ENCODE measurements at places on chromosomes 5 and 9.

GRCh38 chr9:10661376-10661775 lies 48.6 kb upstream of the PTPRD start:
- no peak for DNase-seq

GRCh38 chr5:154406231-154406630 lies 39.6 kb upstream of the SAP30L start:
- no peak for DNase-seq

DNA sequence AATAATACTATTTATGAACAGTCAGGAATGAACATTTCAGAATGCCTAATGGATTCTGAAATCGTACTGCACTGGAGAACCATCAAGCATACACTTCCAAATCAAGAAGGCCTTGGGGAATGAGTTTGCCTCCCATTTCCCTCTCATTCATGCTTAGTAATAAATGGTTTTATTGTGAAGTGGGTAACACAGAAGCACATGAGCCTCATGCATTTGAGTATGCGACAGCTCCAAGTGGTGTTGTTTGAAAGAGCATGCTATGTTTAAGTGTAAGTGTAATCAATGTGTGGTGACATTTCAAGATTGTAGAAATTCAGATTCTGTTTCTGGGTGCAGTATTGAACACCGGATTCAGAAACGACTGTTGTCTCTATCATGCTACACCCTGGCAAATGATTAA lies 60.0 kb downstream of the SGCD start:
- no peak for DNase-seq

DNA sequence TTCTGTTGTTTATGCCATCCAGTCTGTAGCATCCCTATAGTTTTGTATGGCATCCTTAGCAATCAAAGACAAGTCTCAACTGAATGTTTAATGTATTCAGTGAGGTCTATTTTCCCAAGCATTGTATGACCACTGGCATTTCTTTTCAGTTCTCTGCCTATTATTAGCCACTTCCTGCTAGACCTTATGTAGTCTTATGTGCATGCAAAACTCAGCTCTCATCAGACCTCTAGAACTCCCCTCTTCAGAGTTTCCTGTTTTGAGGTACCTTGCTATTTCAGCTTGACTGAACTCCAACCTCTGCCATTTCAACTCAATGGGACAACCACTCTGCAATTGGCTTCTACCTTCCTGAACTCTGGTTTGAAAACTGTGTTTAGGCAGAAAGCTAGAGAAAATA lies 113.2 kb downstream of the SLC25A46 start:
- no peak for DNase-seq

- no peak for DNase-seq
Measured at GRCh38 chr9:87515588-87516221, 18.0 kb downstream of the DAPK1 start.

GRCh38 chr5:90562341-90562740 lies 3.7 kb downstream of the ADGRV1 start:
- no peak for DNase-seq

DNA sequence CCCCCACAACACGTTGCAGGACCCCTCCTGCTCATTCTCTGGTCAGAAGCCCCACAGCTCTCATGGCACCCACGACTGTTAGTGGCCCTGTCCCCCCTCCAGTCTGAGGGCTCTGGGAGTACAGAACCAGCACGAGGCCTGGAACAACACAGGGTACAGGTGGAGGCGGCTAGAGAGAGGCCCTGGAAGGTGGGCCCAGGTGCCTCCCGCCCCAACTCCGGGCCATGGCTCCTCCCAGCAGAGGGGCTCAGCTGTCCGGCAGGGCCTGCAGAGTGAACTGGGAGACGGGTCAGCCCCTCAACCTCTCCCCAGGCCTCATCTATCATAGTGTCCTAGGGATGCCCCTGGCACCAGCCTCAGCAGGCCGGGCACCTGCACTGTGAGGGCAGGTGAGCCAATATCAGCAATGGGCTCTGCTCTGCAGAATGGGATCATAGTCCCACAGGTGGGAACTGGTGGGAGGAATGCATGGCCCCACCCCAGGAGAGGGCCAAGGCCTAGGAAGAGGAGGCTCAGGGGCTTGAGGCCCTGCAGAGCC lies 58.6 kb downstream of the BARX1 start:
- DNase-seq, result no peak

DNA sequence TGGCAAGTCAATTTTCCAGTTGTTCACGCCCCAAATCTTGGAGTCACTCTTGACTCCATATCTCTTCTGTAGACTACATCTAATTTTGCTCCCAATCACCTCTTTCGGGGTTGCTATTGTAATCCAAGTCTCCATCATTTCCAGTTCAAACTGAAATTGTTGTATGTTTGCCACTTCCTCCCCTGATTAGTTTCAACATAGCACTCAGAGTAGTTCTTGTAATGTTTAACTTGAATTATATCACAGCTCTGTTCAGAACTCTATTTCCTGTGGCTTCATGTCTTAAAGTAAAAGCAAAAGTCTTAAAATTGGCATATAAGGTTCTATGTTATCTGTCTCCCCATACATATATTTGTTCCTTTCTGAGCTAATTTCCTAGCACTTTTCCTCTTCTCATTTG lies 348.5 kb upstream of the RIOK2 start:
- DNase-seq, result no peak

GRCh38 chr5:96236831-96237230 lies 196.2 kb downstream of the PCSK1 start:
- no peak for DNase-seq

GRCh38 chr5:103461243-103461642 lies 101.3 kb downstream of the NUDT12 start:
- no peak for DNase-seq

DNA sequence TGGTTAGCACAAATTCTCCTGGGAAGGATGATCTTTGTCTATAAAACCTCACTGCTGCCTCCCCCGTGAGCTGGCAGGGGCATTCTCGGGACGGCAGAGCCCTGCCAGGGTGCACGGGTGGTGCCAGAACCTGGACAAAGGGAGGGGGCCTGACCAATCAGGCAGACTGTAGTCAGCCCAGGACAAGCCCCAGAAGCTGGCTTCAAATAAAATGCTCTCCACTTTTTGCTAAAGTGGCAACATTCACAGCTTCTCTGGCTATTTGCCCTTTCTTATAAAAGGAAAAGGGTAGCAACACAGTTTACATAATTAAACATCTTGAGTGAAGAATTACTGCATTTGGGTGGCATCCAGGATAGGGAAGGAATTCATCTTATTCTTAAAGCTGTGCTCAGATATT lies 14.4 kb downstream of the IL9 start:
- DNase-seq, result no peak

- DNase-seq, result no peak
Measured at GRCh38 chr9:76692458-76693129, 71.6 kb upstream of the PCA3 start.

- DNase-seq, result no peak
Measured at GRCh38 chr5:60961685-60962084, 16.7 kb downstream of the NDUFAF2 start.

- DNase-seq, result no peak
Measured at GRCh38 chr9:18739641-18740318, 265.8 kb downstream of the ADAMTSL1 start.

DNA sequence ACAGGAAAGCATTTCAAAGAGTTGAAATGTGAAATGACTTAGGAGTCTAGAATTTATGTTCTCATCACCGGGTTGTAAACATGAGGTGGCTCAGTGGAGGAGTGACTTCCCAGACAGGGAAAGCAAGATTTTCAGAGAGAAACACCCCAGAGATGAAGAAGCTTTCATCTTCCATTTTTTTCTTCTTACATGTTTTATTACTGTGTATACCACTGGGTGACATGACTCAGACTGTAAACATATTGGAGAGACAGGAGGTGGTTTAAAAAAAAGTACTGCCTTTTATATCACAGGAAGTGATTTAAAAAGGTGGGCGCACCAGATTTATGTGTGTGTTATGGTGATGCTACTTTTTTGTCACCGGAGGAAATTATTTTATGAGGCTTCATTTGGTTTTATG lies 209.1 kb upstream of the TUT7 start:
- DNase-seq, result no peak

DNA sequence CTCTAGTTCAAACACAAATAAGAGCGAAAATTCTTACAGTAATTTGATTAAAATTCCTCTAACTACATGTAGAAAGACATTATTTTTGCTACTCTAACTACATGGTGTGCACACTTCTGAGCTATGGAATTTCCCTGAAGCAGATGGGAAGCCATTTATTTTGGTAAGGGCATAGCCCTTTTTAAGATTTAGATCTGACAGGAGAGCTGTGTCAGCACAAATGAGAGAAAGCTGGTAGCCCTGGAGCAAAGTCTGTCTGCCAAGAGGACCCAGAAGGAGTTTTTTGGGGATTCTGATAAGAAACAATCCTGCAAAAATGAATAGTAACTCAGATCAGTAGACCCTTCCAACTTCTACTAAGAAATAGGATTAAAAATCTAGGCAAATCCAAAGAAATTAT lies 595.9 kb upstream of the MEF2C start:
- no peak for DNase-seq

GRCh38 chr5:119966028-119966427 lies 336.7 kb downstream of the FAM170A start:
- DNase-seq, result no peak

- peak; percentile 54 for DNase-seq
Measured at GRCh38 chr9:35962126-35962906, 4.4 kb upstream of the OR2S2 start.

DNA sequence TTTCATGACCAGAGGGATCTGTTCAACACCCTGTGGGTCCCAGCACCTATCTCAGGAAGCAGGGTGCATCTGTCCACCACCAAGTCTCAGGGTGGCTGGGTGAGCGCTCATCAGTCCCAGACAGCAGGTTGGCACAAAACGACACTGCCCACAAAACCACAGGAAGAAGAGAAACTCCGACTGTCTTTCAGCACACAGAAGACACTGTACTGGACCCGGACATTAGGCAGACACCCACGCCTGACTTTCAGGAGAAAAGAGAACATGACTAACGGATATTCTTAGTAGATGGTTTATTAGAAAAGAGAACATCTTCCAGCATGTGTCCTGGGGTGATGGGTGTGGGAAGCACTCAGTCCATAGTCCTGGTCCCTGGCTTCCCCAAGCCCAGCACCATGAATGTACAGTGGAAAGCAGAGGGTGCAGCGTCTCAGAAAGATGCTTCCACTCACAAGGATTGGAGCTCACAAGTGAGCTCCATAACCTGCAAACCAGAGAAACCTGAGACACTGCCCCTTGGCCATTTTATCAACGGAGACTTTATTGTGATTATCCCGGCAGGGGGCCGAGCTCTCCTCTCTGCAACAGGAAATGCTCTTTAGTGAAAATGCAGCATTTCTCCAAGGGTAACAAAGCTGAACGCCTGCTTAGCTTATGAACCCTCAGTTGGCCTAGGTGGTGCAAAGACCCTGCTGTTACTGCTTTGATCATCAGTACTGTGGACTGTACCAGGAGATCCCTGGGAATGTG lies 35.8 kb upstream of the LCP2 start:
- DNase-seq, result no peak

- no peak for DNase-seq
Measured at GRCh38 chr5:74272831-74273451, 367.6 kb downstream of the ENC1 start.

DNA sequence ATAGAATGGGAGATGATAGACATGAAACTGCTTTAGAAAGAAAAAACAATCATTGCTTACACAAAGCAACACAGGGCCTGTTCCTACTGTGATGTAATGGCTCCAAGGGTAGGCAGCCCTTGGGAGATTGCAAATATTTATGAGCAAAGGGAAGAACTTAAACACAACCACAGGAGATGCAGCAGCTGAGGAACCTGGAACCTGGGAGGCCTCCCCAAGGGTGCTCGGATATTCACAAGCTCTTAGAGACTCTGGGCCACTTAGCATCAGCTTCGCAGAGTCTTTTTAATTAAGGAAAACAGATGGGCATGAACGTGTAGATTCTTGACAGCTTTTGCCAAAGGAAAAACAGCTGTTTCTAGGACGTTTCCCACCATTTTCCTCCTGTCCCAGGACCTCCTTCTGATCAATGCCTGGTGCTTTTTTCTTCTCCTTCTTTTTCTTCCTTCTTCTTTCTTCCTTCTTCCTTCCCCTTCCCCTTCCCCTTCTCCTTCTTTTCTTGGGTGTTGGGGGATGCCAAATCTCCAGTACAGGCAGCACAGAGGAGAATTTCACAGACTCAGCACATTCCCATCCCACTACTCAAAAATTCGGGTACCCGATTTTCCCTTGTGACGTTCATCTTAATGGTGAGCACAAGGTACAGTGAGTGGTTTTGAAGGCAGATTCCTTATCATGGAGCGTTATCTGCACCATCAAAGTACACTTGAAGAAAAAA lies 28.1 kb upstream of the TCF7 start:
- DNase-seq, result no peak

- peak; percentile 53 for DNase-seq
Measured at GRCh38 chr9:27473111-27473529, 51.0 kb upstream of the IFNK start.

DNA sequence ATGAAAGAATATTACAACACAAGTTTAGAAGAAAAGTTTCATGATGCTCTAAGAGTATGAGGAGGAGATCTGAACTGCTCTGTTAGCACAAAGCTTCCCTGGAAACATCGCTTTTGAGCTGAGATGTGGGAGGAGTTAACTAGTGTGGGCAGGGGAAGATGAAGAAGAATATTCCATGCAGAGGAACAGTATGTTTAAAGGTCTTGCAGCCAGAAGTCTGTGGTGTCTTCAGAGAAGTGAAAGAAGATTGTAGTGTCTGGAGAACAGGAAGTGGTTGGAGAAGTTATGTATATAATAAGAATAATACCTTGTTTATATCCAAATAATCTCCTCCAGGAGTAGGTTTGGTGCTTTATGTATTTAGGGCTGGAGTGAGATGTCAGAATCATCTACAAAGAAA lies 406.7 kb downstream of the MAN2A1 start:
- no peak for DNase-seq

DNA sequence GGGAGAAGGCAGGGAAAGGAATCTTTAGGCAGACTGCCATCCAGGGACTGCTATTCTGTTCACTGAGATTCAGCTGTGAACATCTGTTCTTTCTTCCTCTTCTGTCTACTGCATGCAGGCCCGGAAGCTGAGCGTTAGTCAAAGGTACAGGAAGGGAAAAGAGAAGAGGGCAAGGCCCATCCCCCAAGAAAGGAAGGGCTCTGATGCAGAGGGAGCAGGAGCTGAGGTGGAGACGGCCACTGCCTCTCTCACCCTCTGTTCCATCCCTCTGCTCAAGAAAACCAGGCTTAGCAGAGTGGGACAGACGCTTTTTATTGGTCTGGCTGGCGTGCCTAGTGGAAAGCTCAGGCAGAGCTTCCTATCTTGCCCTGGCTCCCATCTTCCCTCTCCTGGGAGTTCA lies 57.6 kb downstream of the PFDN1 start:
- no peak for DNase-seq

DNA sequence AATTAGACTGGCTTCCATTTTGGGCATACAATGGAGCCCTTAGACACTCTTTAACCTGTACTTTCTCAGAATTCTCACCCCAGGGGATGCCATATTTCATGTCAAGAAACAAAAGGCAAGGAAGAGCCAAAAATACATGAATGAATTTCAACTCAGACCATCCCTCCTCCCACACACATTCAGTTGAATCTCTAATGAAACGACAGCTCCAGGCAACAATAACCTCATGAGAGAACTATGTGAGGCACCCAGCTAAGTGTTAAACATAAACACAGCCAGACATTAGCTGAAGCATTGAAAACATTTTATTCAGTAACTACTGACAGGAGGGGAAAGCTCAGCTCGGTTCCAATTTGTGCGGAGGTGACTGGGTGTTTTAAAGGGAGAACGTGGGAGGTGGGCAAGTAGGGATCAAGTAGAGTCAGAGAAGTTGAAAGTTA lies 1359.1 kb upstream of the CDH9 start:
- no peak for DNase-seq

- no peak for DNase-seq
Measured at GRCh38 chr9:132293145-132293721, 61.6 kb downstream of the SETX start.
